Kidney glomerular epithelial cell (primary cell): ENCODE measurements at places on chromosomes 7 and 10.
A peak's percentile ranks its signal among the peaks of the same experiment; 100 is the strongest.

- DNase-seq: no peak
Measured at GRCh38 chr7:136919820-136920219, 51.4 kb downstream of the CHRM2 start.

- no peak for DNase-seq
Measured at GRCh38 chr7:44258423-44258760, 57.6 kb downstream of the YKT6 start.

DNA sequence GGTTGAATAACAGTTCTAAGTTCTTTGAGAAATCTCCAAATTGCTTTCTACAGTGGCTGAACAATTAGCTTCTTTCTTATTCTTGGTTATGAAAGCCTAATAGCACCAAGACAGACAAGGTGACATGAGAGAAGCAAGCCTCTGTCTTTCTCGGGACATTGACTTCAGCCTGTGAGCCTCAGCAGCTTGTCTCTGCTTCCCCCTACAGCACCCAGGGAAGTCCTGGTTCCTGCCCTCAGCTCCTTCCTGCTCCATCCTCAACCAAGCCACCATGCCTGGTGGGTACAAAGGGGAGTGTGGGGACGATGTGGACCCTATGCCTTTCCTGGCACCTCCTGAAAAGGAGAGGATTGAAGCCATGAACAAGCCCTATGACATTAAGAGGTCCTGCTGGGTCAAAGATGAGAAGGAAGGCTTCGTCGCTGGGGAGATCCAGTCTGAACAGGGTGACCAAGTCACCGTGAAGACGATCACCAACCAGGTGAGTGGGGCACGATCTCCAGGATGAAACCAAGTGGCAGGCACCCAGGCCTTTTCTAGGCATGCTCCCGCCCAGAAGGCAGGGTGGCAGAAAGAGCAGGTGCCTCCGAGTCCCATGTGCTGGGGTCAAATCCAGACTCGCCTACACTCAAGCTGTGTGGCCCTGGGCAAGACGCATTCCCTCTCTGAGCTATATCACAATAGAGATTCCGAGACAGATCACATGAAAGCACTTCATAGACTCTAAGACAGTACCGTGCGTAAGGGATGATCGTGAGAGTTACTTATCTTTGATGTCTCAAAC, 30.8 kb upstream of the KPNA7 start:
- no peak for DNase-seq

- no peak for DNase-seq
Measured at GRCh38 chr10:43708262-43708661, 59.6 kb upstream of the ZNF32 start.

DNA sequence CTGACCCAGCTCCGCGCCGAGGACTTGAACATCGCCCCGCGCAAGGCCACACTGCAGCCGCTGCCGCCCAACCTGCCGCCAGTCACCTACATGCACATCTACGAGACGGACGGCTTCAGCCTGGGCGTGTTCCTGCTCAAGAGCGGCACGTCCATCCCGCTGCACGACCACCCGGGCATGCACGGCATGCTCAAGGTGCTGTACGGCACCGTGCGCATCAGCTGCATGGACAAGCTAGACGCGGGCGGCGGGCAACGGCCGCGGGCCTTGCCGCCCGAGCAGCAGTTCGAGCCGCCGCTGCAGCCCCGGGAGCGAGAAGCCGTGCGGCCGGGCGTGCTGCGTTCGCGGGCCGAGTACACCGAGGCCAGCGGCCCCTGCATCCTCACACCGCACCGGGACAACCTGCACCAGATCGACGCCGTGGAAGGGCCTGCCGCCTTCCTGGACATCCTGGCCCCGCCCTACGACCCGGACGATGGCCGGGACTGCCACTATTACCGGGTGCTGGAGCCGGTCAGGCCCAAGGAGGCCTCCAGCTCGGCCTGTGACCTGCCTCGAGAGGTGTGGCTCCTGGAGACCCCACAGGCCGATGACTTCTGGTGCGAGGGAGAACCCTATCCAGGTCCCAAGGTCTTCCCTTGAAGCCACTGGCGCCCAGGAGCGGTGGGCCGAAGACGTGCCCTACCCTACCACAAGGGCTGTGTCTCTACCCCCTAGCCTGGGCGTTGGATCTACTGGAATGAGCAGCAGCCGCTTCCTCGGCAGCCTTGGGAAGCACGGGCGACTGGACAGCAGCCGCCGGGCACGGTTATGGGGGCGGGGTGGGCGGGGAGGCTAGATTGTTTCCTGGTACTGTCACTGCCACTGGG, 945 bp downstream of the ADO start:
- DNase-seq: peak; percentile 18

DNA sequence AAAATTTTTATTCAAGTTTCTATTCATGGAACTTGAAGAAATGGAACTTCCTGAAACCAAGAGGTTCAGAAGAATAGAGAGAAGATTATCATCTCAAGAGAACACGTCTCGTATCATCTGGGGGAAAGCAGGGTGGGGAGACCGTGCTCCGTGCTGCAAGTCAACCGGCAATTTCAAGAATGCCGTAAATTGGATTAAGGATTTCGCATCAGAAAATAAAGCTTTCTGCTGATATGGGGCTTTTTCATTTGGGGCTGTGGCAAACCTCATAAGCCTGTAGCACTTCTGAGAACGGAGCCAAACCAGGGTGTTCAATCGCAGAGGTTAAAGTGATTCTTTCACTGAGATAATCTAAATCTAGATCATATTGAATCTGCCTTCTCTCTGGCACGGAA, 150.1 kb upstream of the NPS start:
- no peak for DNase-seq

GRCh38 chr10:104690959-104691358, 49.9 kb downstream of the SORCS3 start:
- no peak for DNase-seq

- DNase-seq: peak; percentile 7
Measured at GRCh38 chr10:68171539-68172080, 60.3 kb downstream of the ATOH7 start.

DNA sequence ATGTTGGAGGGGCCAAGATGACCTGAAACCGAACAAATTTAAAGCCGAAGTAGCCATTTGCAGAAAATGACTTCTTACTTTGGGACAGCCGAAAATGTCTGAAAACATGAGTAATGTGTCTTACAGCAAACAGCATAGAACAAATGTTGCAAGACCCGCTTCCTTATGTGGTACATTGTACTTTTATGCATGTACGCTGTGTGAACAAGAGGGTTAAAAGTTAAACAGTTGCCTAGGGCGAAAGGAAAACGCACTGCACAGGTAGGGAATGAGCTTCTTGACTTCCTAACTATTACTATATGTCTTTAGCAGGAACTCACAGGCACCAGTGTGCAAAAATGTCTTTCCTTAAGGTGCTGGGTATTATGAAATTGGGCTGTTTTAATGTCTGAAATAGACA, 303.5 kb upstream of the MGMT start:
- DNase-seq: no peak

DNA sequence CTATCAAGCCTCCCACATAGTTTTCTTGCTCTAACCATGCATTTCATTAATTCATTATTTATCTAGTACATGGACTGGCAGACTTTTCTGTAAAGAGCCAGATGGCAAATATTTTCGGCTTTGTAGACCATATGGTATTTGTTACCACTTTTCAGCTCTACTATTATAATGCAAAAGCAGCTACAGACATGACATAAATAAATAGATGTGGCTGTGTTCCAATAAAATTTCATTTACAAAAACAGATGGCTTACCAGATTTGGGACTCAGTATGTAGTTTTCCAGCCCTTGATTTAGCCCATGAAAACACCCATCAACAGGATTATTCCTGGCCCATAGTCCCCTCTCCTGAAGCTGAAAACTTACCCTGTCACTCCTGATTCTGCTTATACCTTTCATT, 32.1 kb downstream of the PLCE1 start:
- no peak for DNase-seq

GRCh38 chr7:17307000-17307399, 8.5 kb downstream of the AHR start:
- no peak for DNase-seq

- DNase-seq: peak; percentile 58
Measured at GRCh38 chr7:47227762-47228177, 354.1 kb downstream of the TNS3 start.

- DNase-seq: peak; percentile 79
Measured at GRCh38 chr10:13765641-13766341, 179.0 kb downstream of the PRPF18 start.

DNA sequence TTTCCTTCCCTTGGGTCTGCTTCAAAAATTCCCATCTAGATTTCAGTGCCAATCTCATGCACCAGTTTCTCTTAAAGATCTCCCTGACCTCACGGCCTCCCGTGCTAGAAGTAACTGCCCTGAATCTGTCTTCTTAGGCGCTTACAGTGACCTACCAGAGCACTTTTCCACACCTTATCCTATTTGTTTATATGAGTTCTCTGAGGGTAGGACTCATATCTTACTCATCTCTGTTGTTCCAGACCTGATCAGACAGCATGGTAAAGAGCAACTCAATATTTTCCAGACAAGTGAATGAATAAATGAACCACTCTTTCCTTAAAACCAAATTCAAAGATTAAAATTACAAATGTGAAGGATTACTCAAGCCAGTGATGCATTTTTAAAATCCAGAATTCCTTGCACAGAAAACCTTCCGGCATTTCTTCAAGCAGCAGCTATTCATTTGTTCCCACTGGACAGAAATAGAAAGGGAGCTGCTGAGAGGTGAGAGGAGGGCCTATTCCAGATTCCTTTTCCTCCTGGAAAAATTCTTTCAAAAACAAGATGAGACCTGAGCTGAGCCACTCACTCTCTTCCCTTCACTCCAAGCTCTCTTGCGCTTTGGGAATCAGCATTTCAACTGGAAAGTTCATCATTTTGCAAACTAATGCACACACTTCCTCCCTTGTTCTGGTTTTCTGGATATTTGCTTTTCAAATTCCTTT, 94.6 kb downstream of the ELMO1 start:
- no peak for DNase-seq

DNA sequence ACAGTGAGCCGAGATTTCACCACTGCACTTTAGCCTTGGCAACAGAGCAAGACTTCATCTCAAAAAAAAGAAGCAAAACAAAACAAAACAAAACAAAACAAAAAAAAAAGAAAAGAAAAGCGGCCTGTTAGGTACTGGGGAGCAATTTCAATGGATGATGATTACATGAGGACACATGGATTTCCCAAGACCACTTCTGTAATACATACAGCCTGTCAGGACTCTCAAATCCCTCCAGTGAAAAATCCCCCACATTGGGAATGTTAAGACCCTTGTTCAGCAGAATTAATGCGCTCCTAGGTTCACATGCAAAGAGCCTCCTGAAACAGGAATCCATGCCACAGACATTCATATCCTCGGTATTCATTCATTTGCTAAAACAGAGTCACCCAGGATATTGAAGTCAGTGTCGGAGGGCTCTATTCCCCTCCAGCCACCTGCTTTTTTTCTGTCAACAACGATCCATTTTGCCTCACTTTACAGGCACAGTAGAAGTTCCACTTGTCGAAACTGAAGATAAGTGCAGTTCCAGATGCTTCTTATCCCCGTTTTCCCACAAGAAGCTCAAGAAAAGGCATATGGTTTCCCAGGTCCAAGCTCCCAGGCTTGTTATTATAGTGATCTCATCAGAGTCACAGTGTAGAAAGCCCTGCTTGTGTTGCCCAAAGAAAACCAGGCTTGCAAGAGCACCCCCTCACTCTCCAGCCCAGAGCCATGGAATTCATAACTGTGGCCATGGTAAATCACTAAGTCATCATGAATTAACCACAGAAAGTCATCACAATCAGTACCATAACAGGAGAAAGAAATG, 20.2 kb downstream of the SLC16A12 start:
- peak; percentile 92 for DNase-seq

GRCh38 chr7:85068799-85069198, 118.1 kb downstream of the SEMA3D start:
- peak; percentile 37 for DNase-seq

- no peak for DNase-seq
Measured at GRCh38 chr7:16564023-16564380, 37.4 kb downstream of the LRRC72 start.

DNA sequence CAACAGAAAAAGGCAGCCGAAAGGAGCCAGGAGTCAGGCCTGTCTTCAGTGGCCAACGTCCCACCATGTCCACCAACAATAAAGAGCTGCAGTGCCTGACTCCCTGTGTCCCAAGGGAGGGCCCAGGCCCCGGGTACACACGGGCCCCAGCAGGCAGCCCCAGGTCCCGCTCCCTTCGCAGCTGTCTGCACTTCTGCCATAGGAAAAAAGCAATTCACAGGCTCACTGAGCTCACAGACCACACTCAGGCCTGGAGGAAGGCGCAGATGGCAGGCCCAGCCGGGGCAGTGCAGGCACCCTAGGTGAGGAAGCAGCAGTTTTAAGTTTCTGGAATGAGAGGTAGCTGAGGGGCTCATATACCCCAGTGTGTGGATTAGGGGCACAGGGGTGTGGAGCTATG, 100.5 kb downstream of the PRKAG2 start:
- DNase-seq: no peak

DNA sequence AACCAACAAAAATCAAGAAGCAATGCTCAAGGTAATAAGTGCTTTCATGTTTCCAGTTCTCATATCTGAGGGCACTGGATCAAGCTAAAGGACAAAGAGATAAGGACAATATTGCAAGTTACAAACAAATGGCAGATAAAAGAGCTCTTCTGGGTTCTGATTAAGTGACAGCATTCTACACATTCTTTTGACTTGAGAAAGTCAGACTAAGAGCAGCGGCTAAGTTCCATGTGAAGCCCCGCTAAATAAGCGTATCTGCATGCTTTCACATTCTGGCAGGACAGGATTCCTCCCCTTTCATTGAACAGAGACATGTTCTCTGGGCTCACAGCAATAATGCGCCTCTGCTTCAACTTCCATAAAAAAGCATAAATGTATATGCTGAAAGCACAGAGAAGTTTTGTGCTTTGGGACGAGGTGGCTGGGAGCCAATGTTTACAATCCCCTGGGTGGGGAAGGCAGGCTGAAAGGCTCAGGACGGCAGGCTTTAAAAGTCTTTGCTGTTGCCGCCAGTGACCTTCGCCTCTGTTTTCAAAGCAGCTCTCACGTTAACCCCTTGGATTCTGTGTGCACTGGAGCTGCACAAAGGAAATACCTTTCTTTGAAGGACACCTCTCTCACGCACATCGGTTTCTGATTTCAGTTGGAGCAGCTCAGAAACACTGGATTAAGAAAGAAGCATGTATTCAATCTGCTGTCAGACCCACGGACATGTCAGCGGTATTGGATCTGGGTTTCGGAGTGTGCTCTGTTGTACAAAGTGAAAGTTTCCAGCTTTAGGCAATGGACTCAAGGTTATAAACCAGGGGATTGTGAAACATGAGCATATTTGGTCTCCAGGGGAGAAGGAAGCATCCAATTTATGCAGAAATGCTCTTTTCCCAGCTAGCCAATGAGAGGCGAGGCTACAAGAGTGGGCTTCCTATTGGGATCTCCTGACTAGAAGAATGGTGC, 105.4 kb upstream of the FAM133B start:
- peak; percentile 88 for DNase-seq

- DNase-seq: no peak
Measured at GRCh38 chr10:16799621-16800020, 17.6 kb downstream of the RSU1 start.

DNA sequence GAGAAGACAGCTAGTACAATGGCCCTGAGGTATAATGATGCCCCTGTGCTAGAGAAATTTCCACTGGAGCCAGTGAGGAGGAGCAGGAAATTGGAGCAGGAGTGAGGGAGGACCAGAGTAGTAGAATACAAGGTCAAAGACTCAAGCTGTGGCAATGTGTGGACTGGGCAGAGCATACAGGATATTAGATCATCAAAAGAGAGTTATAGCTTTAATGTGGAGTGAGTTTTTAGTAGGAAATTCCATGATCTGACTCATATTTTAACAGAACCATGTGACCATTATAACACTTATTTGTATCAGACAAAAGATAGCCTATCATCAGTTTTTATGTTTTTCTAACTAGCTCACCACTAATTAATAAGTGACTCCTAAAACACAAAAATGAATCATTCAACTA, 154.1 kb downstream of the DGKB start:
- DNase-seq: peak; percentile 94
